Stimulated activated CD8-positive, alpha-beta memory T cell treated with anti-CD3 and anti-CD28 coated beads, Interleukin-4, amount 100 ng/mL, for 1 hour (primary cell): ENCODE measurements at places on chromosomes 3 and 15.

- DNase-seq: no peak
These were observed 820 bp upstream of the HMCES start for GRCh38 chr3:129277829-129278271.

DNA sequence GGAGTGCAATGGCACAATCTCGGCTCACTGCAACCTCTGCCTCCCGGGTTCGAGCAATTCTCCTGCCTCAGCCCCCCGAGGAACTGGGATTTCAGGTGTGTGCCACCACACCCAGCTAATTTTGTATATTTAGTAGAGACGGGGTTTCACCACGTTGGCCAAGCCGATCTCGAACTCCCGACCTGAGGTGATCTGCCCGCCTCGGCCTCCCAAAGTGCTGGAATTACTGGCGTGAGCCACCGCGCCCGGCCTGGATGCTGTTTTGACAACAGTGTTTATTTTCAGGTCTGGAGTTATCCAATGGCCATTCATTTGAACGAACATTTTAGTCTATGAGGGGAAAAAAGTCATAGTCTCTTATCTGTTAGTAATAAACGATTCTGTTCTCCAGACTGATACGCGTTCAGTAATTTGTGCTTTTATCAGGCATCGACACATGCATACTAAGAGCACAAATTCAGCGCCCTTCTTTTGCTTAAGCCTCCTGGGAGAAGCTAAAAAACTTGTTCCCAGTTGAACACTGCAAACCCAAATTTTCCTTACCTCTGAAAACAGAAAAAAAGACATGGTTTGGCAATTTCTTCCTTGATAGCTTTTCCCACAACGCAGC, 1.3 kb downstream of the B3GALNT1 start:
- no peak for DNase-seq

DNA sequence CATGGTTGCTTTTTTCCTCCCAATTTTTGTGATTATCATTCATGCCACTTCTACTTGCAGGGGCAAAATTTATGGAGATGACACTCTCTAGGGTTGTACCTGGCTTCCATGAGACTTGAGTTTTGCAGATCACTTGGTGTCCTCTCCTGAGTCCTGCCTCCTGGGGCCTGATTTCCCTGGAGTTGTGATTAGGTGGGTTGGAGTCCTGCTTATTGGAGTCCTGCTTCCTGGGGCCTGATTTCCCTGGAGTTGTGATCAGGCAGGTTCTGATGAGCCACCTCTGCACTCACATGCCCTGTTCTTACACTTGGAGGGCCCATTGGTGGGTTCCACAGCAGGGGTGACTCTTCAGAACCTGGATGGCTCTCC, 102.0 kb downstream of the PDCD6IP start:
- no peak for DNase-seq

DNA sequence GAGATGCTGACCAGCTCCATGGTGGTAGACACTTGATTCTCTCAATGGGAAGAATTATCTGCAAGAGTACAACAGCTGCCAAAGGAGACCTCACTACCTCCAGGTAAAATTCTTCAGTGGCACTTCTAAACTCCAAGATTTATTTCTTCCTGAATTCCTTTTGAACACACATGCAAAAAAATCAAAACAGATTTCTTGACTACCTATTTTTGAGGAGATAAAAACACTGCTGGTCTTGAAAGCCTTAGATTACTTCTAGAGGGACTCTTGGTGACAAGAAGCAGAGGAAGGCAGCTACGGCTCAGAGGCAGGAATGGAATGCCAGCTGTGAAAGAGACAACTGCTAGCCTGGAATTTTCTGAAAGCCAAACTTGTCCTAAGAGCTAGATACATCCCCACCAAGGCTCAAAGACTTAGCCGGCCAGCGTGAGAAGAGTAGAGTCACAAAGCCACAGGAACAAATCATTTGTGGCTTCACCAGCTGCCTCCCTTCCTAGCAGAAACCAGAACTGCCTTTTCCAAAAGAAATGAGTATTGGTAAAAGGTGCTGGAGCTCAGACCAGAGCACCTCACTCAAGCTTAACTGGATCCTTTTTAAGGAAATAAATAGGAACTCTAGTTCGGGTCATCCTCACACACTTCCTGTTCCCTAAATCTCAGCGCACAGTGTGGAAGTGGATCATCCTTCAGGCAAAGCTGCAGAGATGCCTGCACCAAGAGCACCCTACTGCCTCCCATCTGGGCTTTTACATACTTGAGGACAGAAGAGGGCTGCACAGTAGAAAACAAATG, 32.6 kb downstream of the CLK3 start:
- DNase-seq: no peak

DNA sequence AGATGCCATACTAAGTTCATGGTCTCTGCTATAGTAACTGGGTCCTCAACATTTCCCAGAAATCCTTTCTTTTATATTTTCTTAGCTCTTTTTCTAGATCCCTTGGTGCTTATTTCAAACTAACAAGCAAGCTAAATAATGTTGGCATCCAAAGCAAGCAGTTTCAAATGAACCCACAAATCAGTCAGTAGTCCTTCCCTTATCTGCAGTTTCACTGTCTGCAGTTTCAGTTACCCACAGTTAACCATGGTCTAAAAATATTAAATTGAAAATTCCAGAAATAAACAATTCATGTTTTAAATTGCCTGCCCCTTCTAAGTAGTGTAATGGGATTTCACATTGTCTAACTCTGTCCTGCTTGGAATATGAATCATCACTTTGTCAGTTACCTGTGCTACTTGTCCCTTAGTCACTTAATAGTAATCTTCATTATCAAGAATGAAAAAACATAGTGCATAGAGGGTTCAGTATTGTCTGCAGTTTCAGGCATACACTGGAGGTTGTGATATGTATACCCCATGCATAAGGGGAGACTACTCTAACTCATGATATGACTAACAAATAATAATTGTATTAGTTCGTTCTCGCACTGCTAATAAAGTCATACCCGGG, 633.7 kb downstream of the MECOM start:
- DNase-seq: no peak

DNA sequence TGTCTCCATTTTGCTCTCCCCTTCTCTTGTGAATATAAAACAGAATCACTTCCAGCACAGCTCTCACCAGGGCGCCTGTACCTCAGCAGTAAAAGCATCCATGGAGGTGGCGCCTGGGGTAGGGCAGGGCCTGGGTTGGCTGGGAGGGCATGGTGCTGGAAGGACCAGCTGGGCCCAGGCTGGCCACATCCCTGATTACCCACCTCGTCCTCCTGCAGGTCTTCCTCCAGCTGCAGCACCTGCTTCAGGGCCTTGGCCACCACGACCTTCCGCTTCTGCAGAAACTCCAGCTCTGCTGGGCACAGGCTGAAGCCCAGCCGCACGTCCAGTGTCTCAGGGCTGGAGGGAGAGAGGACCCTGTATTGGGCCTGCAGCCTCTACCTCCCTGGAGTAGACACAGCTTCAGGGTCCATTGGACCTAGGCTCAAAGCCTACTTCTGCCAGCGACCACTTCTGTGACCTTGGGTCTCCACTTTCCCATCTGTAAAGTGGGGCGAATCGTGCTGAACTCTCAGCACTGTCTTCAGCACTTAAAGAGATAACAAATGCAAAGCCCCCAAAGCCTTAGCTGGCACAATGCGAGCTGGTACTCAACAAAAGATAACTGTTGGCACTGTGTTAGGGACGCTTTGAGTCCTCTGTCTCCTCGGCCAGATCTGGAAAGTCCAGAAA, 23.8 kb downstream of the PLA2G4E start:
- no peak for DNase-seq

- DNase-seq: no peak
These were observed 145.1 kb downstream of the EPHA6 start for GRCh38 chr3:96959474-96959873.

DNA sequence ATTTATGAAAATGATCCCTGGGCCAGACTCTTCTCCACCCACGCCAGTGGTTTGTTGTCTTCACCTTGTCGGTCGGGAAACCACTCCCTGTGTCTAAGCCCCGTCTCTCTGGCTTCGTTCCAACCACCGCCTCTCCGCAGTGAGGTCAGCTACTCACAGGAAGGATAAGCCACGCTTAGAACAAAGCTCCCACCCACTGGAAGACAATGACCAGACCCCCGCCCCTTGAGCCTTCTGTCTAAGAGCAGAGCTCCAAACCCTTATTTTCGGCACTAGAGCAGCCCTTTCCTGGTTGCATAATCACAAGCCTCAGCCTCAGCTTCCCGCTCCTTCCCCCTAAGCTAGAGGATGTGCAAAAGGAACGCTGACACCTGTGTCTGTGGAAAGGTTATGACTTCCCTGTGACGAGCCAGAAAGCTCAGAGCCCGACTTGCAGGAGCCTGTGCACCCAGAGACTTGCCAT, 114.9 kb upstream of the MEF2A start:
- DNase-seq: no peak

DNA sequence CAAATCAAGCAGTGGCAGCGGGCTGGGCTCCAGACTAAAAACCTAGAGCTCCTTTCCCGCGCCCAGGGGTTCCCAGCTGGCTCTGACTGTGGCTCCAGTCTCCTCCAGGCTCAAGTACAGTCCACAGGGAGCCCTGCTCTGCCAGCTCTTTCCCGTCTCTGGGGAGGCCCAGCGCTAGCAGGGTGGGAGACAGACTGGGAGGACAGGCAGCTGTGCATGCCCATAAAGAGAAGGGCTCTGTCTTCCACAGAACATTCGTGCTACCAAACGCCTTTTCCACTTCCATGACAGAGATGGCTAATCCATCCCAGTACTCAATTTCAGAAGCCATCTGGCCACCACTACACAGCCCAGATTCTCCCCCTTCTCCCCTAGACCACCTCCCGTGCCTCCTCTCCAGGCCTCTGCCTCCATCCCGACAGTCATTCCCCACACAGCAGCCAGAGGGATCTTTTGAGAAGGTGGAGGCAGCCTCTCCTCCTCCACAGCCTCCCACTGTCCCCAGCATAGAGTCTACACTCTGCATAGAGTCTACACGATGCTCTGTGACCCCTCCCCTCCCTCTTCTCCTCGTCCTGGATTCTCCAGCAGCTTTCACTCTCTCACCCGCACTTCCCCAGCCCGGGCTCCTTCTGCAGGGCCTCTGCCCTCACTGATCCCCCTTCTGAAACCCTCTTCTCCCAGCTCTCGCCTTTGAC, 6.8 kb upstream of the DUSP7 start:
- DNase-seq: no peak

DNA sequence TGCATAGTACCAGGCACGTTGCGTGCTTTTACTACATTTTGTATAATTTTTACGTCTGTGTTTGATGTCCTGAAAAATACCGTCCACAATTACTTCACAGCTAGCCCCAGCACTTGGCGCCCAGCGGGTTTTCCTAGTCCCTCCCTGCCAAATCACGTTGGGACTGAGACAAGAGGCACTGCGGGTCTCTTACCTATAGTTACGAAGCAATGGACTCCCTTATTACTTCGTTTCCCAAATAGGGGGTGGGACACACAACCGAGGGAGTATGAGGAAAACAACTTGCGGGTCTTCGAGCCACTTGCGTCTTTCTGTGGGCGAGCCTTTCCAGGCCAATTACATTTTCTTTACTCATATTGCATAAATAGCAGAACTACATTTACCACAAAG, 620 bp upstream of the CMSS1 start:
- DNase-seq: no peak

DNA sequence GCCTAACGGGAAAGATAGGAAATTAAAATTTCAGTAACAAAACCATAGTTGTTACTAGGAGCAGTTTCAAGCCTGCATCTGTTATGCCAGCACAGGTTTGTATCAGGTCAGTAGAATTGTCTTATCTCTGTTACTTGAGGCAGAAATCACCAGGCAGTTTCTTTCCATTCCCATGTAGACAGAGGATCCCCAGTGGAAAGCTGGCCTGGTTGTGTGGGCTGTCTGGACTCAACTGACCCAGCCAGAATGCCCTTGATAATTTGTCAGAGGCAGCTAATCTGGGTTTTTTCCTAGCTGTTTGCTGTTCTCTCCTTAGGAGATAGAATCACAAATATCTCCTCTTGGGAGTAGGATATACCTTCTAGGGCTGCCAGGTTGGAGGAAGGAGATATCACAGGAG, 1044.7 kb downstream of the IGSF11 start:
- no peak for DNase-seq

DNA sequence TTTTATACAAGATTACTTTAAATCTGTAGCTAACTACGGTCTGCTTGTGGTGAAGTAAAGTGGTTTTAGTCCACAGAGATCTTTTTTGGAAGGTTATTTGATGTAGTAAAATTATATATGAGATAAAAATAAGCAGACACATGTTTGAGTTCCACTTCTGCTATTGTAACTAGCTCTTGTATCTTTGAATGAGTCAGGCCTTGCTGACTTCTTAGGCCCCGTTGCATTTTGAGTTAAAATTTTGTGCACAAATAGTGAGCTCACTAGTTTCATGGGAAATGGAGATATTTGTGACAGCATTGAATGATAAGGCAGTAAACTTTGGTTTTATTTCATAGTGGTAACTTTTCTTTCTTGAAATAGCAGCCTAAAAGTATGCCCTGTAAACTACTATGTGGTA, 42.6 kb downstream of the ARIH1 start:
- no peak for DNase-seq

DNA sequence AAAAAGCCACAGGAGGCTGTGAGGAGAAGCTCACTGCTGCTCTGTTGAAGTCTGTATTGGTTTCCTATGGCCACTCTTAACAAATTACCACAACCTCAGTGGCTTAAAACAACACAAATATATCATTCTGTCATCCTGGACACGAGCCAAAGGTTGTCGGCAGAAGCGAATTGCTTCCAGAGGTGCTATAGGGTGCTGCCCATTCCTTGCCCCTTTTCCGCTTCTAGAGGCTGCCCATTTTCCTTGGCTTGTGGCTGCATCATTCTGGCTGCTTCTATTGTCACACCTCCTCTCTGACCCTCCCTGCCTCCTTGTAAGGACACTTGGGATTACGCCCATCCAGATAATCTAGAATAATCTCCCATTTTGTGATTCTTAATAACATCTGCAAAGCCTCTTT, 6.4 kb upstream of the SACM1L start:
- no peak for DNase-seq

DNA sequence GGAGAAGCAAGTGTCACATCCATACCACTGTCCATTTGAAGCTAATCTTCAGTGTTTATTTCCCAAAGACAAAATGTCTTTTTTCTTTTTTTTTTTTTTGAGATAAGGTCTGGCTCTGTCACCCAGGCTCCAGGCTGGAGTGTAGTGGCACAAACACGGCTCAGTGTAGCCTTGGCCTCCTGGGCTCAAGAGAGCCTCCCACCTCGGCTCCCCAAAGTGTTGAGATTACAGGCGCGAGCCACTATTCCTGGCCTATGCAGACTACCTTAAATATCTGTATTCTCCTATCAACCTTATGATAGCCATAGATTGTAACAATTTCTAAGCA, 27.7 kb upstream of the VPS33B start:
- DNase-seq: no peak

DNA sequence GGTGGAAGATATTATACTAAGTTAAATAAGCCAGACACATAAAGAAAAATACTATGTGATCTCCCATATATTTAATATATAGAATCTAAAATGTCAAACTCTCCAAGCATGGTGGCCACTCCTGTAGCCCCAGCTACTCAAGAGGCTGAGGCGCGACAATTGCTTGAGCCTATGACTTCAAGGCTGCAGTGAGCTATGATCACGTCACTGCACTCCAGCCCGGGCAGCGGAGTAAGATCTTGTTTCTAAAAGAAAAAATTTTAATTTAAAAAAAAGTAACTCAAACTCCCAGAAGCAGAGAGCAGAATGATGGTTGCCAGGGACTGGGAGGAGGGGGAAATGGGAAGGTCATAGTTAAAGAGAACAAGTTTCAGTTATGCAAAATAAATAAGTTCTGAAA, 13.3 kb downstream of the RAB27A start:
- DNase-seq: no peak
